ENCODE measurements at places on chromosomes 1 and 21.

DNA sequence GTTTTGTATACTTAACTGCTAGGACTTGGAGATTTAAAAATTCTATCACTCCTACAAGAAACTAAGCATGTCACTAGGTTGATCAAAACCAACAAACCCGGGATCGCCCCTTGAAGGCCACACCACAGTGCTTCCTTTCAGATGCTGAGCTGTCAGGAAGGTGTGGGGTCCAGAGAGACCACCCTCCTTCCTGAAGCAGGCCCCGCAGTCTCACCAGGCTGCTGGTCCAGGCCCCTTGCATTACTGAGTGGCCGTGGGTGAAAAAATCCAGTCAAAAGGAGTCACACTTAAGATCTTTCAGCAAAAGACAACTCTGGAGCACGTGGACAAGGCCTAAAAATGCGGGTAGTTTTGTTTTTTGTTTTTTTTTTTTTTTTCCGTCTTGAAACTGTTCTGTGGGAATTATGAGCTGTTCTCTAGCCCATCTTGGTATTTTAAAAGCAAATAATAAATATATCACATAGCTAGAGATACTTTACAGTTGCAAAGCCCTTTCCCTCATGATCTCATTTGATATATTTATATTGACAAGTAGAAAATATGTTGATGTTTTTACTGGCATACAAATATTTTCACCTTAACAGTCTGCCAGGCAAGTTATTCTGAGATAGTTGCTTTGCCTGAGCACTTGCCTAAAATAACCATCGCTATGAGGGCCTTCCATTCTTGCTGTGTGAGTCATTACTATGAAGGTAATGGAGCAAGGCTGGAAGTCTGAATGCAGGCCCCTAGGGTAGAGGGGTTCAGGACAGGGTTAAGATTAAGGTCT is 73.1 kb upstream of the EDEM3 start:
- DNase-seq: no peak

DNA sequence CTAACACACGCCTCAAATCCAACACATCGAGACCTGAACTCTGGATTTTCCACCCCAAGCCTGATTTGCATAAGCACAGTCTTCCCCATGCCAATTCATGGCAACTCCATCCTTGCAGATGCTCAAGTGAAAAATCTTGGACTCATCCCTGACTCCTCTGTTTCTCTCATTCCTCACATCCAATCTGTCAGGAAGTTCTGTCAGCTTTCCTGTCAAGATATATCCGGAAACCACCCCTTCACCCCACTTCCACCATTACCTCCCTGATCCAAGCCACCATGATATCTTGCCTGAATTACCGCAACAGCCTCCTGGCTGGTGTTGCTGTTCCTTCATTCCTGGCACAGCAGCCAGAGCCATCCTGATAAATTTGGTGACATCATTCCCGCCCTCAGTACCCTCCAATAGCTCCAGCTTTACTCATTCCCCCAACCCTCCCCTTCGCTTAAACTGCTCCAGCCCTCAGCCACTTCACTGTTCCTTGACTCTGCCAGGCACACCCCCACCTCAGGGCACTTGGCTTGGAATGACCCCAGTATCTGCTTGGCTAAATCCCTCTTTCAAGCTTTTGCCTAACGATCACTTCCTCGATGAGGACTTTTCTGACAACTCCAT is 17.4 kb downstream of the TCEA3 start:
- DNase-seq: no peak

DNA sequence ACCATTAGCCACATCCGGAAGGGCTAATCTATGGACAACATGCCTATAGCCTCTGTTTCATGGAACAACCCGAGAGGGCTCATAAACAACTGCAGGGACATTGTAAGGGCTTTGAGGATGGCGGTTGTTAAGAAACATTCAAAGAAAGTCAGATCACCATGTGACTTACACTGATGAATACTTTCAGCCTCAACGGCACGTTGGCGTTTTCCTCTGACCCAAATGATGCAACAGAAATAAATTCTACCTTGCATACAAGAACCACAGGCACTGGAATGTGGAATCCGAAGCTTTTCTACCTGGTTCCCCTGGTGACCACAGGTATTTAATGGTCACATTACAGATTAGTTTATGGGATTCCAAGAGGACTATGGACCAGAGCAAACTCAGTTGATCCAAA is 107.0 kb downstream of the CLIC6 start:
- no peak for DNase-seq

GRCh38 chr21:31897311-31897710 is 24.5 kb downstream of the HUNK start:
- DNase-seq: no peak

DNA sequence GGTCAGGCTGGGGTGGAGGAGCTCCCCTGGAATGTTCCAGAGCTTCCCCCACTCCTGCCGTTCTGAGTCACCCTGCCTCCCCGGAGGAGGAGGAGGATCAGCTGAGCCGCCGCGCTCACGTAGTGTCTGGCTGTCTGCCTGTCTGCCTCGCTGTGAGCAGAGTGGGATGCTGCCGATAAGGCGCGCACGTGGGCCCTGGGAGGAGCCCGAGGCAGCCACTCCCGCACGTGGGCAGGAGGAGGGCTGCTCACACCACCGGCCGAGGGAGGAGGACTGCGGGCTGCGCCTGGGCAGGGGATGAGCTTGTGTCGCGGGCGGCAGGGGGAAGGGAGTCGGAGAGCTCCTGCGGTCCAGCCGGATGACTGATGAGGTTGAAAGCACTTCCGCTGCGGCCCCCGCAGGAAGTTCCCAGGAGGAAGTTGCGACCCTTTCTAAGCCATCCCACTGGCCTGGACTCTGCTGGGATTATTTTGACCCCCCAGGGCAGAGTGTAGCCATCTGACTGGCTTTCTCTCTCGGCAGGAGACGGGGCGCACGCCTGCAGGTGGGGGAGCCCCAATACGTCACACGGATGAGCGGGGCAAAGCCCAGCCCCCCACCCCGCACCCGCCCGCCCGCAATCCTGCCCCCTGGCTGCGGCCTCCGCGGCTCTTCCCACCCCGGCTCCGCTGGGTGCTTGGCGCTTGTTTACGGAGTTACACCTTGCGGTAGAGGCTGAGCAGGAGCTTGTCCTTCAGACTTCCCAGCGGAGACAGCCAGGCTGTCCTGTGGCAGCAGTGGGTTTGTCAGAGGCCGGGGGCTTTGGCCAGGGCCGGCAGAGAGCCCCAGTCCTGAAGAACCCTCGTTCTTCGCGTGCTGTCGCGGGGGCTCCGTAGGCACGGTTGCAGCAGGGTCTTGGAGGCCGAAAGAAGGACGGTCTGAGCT is 9.8 kb downstream of the PDXK start:
- peak; percentile 16 for DNase-seq

- DNase-seq: peak; percentile 14
Measured at GRCh38 chr1:246450611-246451251, 56.3 kb downstream of the SMYD3 start.

GRCh38 chr1:145720556-145720877 is 1.2 kb downstream of the CD160 start:
- DNase-seq: no peak

- DNase-seq: no peak
Measured at GRCh38 chr1:54167422-54168139, 14.8 kb upstream of the CDCP2 start.

GRCh38 chr1:190936337-190936736 is 458.7 kb upstream of the BRINP3 start:
- DNase-seq: no peak

- peak; percentile 39 for DNase-seq
Measured at GRCh38 chr1:60547821-60548220, 474.3 kb upstream of the C1orf87 start.

DNA sequence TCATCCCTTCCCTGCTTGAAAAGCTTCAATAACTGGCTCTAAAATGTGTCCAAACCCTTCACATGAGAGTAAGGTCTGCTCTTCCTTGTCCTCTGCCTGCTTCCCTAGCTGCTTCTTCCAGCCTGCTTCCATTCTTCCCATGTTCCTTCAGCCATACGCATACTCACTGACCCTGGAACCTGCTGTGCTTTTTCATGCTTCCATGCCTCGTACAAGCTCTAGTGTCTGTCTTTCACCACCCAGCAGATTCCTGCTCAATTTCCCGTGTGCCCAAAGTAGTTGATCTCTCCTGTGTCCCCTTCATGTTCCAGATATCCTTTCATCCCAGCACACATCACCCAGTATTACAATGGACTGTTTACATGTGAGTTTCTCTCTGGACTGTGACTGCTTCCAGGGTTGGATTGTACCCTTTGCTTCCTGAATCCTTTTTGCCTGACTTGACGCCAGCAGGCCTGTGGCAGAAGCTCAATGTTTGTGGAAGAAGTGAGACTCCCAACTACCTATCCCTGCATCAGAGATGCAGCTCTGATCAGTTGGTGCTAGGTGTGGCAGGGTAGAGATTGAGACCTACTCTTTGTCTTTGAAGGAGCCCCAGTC is 35.9 kb upstream of the RNF19B start:
- DNase-seq: no peak

GRCh38 chr21:38027901-38028498 is 111.7 kb upstream of the KCNJ6 start:
- no peak for DNase-seq

DNA sequence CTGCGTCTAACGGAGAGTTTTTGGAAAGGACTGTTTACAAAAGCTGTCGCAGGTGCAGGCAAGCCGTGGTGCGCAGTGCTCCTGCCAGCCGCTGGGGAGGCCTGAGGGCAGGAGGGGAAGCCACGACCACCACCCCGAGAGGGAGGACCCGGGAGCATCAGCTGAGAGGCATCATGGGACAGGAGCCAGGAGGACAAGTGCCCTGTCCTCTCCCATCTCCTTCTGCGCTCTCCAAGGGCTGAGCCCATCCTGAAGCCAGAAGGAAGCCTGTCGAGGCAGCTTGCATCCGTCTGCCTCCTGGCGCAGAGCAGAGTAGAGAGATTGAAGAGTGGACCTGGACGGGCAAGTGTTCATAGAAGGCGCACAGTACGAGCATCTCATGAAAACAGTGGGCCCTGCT is 310.9 kb downstream of the KIF26B start:
- no peak for DNase-seq

- no peak for DNase-seq
Measured at GRCh38 chr1:76961181-76961819, 94.0 kb downstream of the ST6GALNAC5 start.

- peak; percentile 36 for DNase-seq
Measured at GRCh38 chr1:152347116-152347728, 12.6 kb downstream of the FLG2 start.

GRCh38 chr1:88813471-88813870 is 77.9 kb downstream of the GTF2B start:
- DNase-seq: no peak

DNA sequence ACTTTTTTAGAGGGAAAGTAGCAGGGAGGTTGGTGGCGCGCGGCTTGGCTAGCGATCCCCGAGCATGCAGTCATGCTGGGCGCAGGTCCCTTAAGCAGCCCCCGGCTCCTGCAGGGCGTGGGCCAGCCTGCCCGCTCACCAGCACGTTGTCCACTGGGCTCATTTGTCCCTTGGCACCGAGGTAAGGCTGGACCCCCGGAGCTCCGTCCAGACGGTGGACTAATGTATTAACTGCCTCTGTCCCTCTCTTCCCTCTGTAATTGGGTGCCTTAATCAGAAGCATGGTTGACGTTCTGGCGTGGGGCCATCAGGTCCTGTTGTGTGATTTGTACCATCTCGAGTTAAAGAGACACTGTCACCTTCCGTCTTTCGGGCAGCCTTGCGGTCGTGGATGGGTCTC is 17.7 kb downstream of the TMEM201 start:
- no peak for DNase-seq

DNA sequence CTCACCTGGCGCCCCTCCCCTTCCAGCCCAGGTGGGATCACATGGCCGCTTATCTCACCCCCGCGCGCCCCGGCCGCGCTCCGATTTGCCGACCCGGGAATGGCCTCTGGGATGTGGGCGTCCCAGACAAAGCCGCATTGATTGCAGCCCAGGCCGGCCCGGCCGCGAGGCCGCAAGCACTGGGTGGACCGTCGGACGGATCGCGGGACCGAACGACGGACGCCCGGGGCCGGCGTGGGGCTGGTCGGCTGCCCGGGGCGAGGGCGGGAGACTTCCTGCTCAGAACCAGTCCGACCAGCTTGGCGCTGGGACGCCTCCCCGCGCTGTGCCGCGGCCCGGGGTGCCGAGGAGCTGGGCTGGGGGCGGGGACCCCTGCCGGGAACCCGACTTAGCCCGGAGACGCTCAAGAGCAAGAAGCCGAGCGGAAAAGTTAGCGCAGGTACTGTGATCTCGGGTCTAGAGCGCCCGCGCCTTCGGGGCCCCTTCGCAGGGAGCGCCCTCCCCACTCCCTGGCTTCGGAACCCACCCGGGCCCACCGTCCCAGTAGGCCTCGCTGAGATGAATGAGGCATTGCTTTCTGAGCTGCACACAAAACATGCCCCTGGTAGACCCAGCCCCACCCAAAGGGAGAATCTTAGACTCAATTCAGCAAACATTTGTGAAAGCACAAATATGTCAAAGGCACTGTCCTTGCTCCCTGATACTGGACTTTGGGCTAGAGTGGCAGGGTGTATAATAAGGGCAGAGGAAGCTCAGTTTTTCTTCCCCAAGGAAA is 415 bp upstream of the LAD1 start:
- no peak for DNase-seq

DNA sequence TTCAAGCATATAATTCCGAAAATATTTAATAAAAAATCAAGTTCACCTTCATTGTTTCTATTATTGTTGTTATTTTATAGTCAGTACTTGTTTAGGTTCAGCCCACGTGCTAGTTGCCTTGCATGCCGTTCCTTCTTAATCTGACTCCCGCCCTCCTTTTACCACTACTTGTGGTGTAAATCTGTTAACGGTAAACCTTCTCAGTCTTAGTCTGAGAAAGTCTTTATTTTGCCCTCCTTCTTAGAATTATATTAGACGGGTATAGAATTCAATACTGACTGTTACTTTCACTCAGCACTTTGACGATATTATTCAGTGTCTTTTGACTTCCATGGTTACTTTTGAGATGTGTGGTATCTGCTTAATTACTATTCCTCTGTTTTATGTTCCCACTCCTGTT is 104.8 kb downstream of the RGL1 start:
- DNase-seq: no peak

GRCh38 chr1:38777464-38777957 is 82.1 kb downstream of the RRAGC start:
- no peak for DNase-seq

DNA sequence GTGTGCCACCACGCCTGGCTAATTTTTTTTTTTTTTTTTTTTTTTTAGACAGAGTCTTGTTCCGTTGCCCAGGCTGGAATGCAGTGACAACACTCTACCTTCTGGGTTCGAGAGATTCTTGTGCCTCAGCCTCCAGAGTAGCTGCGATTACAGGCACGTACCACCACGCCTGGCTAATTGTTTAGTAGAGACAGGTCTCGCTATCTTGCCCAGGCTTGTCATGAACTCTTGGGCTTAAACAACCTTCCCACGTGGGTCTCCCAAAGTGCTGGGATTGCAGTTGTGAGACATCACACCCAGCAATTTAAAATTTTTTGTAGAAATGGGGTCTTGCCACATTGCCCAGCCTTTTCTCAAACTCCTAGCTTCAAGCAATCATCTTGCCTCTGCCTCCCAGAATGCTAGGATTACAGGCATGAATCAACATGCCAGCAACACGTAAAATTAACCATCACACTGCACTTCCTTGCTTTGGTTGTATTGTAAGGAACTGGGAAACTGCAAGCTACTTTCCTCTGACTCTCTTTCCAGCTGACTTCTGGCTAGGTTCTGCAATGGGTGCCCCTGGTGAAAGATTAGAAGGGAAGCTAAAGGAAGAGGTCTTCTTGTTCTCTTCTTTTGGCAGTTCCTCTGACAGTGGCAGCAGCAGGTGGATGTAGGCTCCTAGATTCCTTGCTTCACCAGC is 13.9 kb upstream of the IL6R start:
- DNase-seq: no peak

GRCh38 chr1:162028726-162029125 is 5.1 kb upstream of the OLFML2B start:
- no peak for DNase-seq

GRCh38 chr1:34712007-34712688 is 42.7 kb upstream of the GJB5 start:
- DNase-seq: no peak

All from glomerular endothelial cell (primary cell).